Activated T-cell treated with anti-CD3 and anti-CD28 coated beads, Interleukin-2, amount 50 U/mL, for 24 hours (primary cell): ENCODE measurements at places on chromosomes 7 and 10.

DNA sequence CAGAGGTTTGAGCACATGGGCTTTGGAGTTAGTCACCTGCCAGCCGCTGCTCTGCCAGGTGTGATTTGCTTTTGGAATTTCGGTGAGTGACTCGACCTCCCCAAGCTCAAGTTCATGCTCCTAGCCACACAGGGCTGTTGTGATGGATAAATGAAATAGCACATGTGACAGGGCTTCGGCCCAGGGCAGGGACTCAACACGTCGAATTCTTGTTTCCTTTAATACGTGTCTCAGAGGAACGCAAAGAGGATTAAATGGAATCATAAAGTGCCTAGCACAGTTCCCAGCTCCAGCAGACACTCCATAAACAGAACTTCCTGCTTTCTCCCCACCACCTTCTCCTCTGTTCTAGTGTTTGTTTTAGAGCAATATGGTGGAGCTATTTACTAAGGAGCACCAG is 88.3 kb upstream of the CHST15 start:
- DNase-seq = no peak

DNA sequence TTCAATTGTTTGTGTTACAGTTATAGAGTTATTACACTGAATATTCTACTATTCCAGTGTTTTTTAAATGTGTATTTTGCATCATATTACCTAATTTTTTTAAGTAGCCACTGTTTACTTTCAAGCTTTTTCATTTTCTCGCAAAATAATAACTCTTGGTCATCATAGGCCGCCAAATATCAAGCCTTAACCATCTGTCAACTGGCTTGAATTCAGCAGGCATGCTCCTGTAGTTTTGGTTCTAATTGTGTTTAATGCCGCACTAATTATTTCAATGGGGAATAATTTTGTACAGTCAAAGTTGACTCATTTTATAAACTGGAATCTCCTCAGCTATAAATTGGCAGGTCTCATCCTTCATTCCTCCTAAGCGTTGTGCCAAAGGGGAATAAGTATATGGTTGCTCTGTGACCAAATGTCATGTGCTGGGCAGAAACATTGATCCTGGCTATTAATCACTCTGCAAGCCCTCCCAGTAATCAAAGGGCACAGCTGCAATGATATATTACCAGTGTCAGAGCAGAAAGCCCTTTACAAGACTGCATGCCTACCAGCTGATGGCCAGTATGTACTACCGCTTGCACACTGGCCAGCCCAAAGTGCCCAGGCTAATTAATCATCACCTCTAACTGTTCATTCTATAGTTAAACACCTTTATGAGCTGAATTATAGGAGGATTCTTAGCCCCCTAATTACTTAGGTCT is 74.8 kb downstream of the SKAP2 start:
- no peak for DNase-seq

DNA sequence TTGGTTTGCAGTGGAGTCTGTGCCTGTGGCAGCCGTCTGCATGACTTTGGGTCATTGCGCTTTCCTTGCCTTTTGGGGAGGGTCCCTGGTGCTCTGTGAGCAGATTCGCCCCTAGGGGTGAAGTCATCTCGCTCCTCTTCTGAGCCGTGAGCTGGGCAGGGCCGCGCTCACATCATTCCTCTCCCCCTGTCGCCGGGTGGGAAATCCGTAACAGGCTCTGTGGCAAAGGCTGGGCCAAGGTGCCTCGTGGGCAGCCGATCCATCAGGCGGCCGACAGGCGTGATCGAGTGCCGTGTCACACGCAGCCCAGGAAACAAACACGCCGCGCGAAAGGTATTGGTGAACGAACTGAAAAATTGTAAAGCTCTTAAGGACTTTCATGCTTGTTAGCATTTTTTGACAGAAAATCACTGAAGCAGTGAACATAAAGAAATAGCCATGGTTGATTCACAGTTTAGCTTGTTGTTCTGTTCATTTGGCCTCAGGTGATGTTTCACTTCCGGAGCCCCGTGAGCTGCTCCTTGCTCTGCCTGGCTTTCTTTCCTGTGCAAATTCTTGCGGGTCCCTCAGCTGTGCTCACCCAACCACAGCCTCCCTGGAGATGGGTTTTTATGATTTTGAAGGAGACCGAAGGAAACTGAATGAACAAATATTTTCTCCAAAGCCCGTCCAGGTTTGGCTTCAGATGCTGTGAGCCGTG is 122.1 kb downstream of the NKX6-2 start:
- DNase-seq = no peak

DNA sequence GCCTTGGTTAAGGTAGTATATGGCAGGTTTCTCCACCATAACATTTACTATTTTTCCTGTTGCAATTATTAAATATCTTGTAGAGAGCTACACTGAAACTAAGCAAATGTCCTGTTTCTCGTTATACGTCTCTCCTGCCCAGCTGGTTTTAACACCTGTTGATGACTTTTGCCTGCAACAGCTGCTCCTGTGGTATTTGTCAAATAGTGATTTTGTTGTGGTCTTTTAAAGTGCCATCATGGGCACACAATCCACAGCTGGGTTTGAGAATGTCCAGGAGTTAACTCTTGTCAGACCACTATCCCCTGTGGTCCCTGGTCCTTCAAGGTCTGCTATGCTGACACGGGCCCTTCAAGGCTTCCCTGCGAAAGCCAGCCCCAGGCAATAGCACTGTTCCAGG is 24.9 kb upstream of the SEC61G start:
- no peak for DNase-seq

DNA sequence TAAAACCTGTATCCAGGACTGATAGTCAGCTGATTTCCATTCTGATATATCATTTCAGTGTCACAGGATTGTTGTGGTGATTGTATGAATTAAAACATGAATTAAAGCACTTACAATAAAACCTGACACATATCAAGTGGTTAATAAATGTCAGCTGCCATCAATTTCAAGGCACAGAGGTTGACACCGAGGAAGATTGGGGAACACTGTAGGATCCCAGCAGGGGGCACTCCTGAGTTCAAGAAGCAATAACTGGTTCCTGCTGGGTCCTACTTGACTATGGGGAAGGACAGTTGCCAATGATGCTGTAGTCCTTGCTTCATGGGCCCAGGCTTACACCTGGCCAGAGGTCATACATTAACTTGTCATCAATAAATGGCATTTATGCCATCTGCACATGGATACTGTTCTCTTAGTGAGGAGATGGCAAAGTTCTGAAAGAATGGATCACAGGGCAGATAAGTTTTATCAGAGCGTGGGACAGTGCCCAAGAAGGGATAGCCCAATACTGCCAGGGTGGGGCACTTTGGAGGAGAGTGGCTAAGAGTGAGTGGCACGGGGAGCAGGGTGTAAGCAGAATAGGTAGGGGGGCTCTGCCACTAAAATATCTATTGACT is 24.1 kb downstream of the FZD1 start:
- no peak for DNase-seq

- peak; percentile 17 for DNase-seq
Observed at GRCh38 chr7:27179030-27179429, 4.9 kb upstream of the HOXA10 start.

- no peak for DNase-seq
Observed at GRCh38 chr10:124416733-124417132, 2.0 kb downstream of the OAT start.

- DNase-seq = no peak
Observed at GRCh38 chr7:135493362-135493761, 16.5 kb downstream of the CNOT4 start.

DNA sequence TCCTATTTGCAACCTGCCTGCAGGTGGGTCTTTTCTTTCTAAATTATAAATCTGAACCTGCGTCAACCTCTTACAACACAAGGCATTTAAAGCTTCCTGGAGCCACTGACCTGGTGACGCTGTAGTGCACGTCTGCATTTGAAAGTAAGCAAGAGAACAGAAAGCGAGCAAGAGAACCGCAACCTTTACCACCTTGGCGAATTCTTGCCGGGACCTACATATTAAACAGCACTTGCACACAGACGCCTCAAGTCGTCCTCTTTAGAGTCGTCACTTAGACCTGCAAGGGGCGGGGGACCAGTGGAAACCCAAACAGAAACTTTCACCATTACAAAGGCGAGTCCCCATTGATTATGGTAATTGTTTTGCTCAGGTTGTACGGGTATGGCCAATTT is 9.5 kb downstream of the GLI3 start:
- peak; percentile 30 for DNase-seq

- DNase-seq = no peak
Observed at GRCh38 chr10:97780841-97781617, 9.2 kb upstream of the SFRP5 start.

GRCh38 chr10:70368774-70369482 is 13.5 kb downstream of the LRRC20 start:
- no peak for DNase-seq

GRCh38 chr7:131105294-131105798 is 222.3 kb upstream of the MKLN1 start:
- no peak for DNase-seq

DNA sequence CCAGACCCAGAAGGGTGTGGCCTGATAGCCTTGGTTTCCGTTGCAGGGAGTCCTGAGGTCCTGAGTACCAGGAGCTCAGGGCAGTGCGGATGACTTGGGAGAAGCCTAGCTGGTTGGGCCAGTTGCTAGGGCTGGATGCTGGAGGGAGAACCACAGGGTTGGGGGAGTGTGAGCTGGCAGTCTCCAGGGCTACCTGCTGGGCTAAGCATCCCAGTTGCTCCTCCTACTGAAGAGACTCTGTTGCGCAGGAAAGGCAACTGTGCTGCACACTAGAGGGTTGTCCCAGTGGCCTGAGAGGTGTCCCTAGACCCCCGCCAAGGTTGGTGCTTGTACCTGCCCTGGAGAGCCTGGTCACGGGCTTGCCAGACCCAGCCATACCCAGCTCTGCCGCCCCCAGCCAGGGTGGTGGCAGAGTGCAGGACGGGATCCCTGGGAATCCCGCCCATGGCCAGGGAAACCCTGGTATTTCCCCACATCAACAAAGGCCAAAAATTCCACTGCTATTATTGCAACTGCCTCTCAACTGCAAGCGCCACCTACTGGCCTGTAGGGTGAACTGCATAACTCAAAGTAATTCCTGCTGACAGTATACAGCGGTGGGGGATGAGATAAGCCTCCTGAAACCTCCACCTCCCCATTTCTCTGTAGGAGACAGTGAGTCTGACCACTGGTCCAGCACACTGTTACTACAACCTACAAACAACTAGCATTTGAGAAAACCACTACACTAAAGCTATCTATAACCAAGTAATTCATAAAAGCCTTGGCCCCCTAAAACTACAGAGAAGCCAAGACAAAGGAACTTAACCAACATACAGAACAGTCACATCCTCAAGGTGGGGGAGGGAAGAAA is 67.6 kb upstream of the DDC start:
- peak; percentile 67 for DNase-seq

DNA sequence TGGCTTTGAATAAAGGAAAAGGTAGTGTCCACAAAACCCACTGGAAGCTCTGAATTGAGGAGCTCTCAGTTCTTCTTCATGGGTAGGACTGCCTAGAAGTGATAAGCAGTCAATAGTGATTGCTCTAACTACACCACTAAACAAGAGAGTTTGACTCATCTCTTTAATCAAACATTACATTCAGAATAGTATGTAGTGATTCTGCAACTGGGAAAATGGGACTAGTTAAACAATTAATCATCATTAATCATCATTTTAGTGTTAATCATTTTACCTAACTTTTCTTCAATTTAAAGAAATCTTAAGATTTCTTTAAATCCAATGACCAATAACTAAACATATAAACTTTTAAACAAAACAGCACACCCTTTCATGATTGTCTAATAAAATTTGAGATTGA is 484.0 kb upstream of the FZD8 start:
- no peak for DNase-seq

- no peak for DNase-seq
Observed at GRCh38 chr7:1902231-1902855, 232.3 kb downstream of the ELFN1 start.

DNA sequence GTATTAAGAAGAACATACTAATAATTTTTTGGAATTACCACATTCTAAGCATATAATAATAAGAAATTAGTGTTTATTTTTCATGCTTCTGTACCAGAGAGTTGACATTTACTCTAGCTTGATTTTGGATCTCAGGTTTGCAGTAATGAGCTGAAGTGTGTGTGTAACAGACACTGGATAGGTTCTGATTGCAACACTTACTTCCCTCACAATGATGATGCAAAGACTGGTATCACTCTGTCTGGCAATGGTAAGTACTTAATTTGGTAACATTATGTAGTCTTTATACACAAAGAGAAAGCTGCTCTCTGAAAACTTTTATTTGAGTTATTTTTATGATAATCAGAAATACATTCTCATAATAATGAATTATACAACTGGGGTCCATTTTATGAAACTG is 54.1 kb downstream of the SRI start:
- DNase-seq = no peak

GRCh38 chr10:54318470-54318869 is 482.6 kb downstream of the PCDH15 start:
- no peak for DNase-seq

GRCh38 chr10:101061624-101062231 is at the start of gene KAZALD1:
Gene KAZALD1, plus strand, starts transcription at chr10:101061989. Its CDS starts 604 bp downstream, at chr10:101062593.
- no peak for DNase-seq

GRCh38 chr7:38463277-38464225 is 167.6 kb downstream of the AMPH start:
- DNase-seq = peak; percentile 87

DNA sequence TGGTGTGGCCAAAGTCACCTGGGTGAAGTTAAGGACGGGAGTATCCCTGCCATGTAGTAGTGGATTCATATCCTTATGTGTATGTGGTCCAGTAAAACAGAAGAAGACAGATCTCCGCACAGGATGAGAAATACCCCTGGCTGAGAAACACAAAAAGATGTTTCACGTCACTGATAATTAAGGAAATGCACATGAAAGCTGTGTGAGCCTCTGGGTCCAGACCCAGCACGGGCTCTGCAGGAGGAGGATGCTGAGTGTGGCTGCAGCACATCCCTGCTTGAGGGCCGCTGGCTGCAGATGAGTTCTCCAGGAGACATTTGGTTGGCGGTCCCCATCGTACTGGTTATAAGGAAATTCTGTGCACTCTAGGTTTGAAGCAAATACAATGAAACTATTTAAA is 8.2 kb upstream of the SUN1 start:
- no peak for DNase-seq

- DNase-seq = no peak
Observed at GRCh38 chr7:95421000-95421846, 13.6 kb downstream of the PON2 start.

- no peak for DNase-seq
Observed at GRCh38 chr10:1173091-1173490, 116.9 kb downstream of the WDR37 start.

DNA sequence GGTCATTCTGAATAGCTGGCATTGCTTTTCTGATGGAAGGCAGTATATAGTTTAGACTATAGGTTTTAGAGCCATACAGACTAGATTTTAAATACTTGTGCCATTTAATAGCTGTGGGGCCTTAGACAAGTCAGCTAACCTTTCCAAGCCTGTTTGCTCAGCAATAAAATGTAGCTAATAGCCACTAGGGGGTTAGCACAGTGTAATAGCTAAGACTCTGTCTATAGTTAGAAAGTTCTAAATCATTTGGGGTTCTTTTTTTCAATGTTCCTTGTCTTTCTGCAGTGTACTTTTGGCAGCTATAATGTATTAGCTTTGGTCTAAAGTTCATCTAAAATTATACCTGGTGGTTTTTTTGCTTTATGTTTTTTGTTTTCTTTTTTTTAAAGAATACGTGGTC is 7.5 kb upstream of the KIFBP start:
- no peak for DNase-seq

GRCh38 chr10:4170633-4171314 is 385.8 kb upstream of the KLF6 start:
- no peak for DNase-seq
